ENCODE measurements at places on chromosomes 13 and 19.

GRCh38 chr13:84439108-84439507, 556.8 kb upstream of the SLITRK1 start:
- no peak for DNase-seq

GRCh38 chr13:109870696-109871370, 84.5 kb upstream of the IRS2 start:
- no peak for DNase-seq

DNA sequence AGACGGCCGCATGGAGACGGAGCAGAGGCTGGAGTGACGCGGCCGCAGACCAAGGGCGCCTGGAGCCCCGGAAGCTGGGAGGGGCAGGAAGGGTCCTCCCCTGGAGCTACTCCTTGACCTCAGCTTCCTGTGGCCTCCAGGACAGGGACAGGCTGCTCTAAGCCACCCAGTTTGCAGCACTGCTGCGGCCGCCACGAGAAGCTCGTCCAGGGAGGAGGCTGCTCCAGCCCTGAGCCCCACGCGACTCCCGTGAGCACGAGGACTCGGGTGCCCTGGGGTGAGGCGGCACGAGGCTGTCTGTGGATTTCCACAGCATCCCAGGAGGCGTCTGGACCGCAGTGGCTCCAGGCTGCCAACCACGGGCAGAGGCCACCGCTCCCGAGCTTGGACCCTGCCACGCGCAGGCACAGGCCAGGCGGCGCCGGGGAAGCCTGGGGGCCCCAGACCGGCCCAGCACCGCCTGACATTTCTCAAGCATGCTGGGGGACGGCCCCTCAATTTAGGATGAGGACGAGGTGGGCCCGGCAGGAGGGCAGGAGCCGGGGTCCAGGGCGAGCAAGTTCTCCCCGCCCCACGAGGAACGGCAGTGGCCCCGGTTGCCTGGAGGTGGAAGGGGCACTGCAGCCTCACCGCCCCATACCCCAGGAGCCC, 10.7 kb downstream of the SBNO2 start:
- peak; percentile 19 for DNase-seq

- DNase-seq: no peak
Observed at GRCh38 chr19:1746401-1747284, 6.7 kb upstream of the ONECUT3 start.

- no peak for DNase-seq
Observed at GRCh38 chr19:29454109-29454508, 71.7 kb upstream of the VSTM2B start.

Measured in right hindlimb (tissue), 1 donor.